ENCODE measurements at places on chromosomes 13 and 19. TPM values are rescaled to one million over a fixed set of nuclear protein-coding genes. Genes with fewer than 3 reads are reported as not detected.

ZNF284 gene
- total RNA-seq = 2.4 TPM

FCAR gene
- not detected for total RNA-seq

KLHL1 gene
- not detected for total RNA-seq

ERCC1 gene
- total RNA-seq = 62.5 TPM

GIPR gene
- 14.7 TPM for total RNA-seq

NPAS1 gene
- 0.41 TPM for total RNA-seq

METTL21C gene
- not detected for total RNA-seq

ERICH4 gene
- not detected for total RNA-seq

RETN gene
- total RNA-seq = not detected

PSG6 gene
- total RNA-seq = not detected

CBARP gene
- 0.29 TPM for total RNA-seq

SIGLEC11 gene
- not detected for total RNA-seq

PODNL1 gene
- 0.29 TPM for total RNA-seq

ACP5 gene
- total RNA-seq = 58.8 TPM

KLK2 gene
- 0.29 TPM for total RNA-seq

VSTM1 gene
- not detected for total RNA-seq

ZNF230 gene
- 4.8 TPM for total RNA-seq

SHISA7 gene
- total RNA-seq = not detected

SETDB2 gene
- total RNA-seq = 18.0 TPM

MPHOSPH8 gene
- total RNA-seq = 41.5 TPM

ALOX5AP gene
- 184 TPM for total RNA-seq

C19orf18 gene
- 0.88 TPM for total RNA-seq

SAFB2 gene
- 110 TPM for total RNA-seq
